ENCODE measurements at places on chromosomes 5 and 9. TPM values are rescaled to one million over a fixed set of nuclear protein-coding genes. Genes with fewer than 3 reads are reported as not detected.

DNA sequence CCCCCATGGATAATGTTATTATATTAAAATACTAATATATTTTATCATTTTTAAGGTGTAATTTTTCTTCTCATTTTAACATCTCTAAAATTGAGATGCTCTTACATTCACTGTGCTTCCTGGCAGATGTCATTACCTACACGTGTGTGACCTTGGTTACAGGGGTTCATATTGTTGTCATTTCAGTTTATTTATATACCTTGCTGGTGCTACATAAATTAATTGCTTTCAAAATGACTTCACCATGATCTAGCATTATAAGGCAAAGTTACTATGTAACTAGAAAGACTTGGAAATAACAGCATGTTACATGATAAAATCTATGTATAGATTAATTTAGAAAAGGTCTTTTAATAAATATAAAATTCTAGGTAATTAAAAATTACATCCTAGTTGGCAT is 60.9 kb downstream of the ARHGEF28 start:
- no peak for DNase-seq

Gene UGT3A2
- total RNA-seq: not detected

DNA sequence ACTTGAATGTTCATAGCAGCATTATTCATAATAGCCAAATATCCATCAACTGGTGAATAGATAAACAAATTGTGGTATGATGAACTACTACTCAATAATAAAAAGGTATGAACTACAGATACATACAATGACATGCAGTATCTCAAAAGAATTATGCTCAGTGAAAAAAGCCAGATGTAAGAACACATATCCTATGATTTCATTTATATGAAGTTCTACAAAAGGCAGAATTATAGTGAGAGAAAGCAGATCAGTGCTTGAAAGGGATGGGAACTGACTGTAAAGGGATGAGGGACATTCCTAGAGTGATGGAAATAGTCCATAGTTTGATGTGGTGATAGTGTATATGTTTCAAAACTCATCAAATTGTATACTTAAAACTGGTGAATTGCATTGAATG is 339.0 kb downstream of the ENC1 start:
- no peak for DNase-seq

Gene SH2D3C
- total RNA-seq: not detected

DNA sequence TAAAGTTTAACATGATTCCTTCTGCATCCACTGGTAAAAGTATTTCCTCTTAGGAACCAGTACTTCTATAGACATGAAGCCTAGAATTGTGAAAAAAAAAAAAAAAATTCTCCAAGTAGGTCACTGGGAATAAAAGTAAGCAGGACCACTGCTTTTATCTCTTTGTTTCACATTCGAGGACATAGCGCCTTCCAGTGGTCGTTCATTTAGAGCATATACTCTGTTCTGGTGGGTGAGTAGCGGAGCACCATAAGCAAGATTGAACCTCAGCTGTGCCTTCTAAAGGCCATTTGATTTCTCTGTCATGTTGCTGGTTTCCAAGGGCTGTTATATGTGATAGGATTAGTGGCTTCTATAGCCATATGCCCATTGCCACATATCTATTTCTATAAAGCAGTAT is 393.1 kb downstream of the TMEM232 start:
- DNase-seq: no peak

DNA sequence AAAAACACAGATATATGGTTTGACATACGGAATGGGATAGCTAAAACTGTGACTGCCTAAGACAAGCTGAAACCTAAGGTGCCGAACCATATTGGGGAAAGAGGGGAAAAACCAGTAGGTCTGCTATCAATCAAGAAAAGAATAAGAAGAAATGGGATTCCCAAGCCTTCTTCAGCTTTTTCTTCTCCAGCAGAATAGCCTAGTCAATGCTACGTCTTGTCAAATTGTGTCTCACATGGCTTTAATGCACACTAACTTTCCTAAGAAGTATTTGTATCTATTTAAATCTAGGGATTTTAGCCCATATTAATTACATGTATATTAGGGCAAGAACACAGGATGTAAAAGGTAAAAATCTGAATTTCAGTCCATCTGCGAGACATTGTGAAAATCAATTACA is 797 bp upstream of the FBXO38 start:
- no peak for DNase-seq

- DNase-seq: no peak
Measured at GRCh38 chr5:38843665-38844064, 2.1 kb upstream of the OSMR start.

Gene SLCO6A1
- total RNA-seq: not detected

DNA sequence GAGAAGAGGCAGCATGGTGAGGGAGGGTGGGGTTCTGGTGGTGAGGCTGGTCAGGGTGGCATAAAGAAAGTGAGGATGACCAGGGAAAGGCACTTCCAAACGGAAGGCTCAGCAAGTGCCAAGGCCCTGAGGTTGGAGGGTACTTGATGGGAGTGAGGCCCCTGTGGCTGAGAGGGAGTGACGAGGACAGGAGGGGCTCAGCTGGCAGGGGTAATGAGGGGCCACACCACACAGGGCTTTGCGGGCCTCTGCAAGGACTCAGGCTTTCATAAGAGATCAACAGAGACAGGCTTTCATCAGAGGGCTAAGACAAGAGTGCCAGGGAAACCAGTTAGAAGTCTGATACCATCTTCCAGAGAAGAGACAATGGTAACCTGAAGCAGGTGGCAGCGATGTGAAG is 23.6 kb downstream of the ARPC5L start:
- no peak for DNase-seq

Gene PCDHGC3
- total RNA-seq: 15.4 TPM

- DNase-seq: no peak
Measured at GRCh38 chr9:134533850-134534588, 107.6 kb upstream of the COL5A1 start.

Gene CA9
- total RNA-seq: 11.6 TPM

- DNase-seq: no peak
Measured at GRCh38 chr5:16772556-16772955, 155.8 kb upstream of the RETREG1 start.

DNA sequence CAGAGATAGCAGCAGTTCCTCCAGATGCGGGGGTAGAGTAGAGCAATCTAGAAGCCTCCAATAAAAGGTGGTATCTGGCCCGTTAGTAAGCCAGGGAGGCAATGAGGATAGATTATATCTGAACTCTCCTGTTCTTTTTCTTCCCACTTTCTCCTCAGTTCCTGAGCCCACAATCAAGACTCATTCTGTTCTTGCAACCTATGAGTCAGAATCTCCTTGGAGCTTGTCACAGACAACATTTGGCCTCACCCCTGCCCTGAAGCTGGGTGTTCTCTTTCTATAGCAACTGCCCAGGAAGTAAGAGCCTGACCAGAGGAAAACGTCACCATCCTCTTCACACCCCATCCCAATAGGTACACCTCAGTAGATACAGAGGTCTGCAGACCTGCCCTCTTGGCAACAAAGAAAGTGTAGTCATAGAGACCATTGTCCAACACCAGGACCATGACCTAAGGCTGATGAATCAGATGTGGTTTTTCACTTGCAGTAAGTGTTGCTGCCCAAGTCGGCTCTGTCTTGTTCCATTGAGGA is 76.3 kb upstream of the PCA3 start:
- DNase-seq: peak; percentile 47

DNA sequence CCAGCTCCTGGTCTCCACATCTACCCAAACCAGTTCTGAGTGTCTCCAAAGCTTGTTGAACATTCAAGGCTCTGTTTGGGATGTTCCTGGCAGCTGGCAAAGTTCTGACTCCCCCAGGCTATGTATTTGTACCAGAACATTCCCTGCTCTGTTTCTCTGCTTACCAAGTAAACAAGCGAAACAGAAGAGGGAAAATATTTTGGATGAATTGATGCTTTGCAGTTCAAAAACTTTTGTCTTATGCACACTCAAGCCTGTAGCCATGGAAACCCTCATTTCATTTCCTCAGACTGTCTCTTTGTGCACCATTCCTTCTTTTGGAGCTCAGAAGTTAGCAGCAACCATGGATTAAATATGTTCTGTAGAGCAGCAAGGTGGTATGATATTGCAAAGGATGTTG is 145.8 kb downstream of the ACTL7B start:
- DNase-seq: no peak

GRCh38 chr5:134100283-134101091 is 14.0 kb upstream of the TCF7 start:
- DNase-seq: peak; percentile 55

- DNase-seq: no peak
Measured at GRCh38 chr5:81251922-81252321, 18.8 kb downstream of the CKMT2 start.

DNA sequence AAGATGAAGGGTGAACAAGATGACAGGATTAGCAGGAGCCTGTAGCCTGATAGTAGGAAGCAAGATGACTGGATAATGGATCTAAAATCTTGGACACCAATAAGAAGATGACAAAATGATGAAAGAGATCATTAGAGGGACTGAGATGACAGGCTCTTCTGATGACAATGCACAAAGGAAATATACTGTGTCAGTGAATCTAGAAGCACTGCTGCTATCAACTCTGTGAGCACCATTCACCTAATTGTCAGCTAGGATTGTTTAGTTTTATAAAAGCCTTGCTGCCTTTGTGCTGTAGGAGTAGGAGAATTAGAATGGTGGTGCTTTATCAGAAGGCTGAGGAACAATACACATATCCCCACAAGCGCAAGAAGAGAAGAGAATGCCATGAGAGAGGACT is 1127.8 kb downstream of the DTWD2 start:
- DNase-seq: no peak

DNA sequence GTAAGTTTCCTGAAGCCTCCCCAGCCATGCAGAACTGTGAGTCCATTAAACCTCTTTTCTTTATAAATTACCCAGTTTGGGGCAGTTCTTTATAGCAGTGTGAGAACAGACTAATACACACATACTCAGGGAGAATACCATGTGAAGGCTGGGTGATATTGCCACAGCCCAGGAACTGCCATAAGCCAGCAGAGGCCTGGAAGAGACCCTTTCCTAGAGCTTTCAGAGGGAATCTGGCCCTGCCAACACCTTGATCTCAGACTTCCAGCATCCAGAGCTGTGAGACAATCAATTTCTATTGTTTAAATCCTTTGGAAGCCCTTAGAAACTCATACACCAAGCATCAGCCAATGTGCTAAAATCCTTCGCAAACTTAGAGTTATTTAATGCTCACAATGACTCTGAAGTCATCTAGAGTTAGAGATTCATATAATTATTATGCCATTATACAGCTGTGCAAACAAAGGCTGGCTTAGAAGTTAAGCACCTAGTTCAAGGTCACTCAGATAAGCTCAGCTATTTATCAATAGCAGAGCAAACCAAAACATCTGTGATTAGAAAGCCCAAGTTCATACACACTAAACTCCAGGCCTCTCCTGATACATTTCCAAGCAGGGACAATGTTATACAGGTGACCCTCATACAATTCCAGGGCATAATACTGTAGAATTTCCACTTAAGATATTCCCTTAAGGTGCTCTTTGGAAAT is 531.8 kb upstream of the DAP start:
- DNase-seq: no peak

Gene ADRB2
- 0.26 TPM for total RNA-seq

DNA sequence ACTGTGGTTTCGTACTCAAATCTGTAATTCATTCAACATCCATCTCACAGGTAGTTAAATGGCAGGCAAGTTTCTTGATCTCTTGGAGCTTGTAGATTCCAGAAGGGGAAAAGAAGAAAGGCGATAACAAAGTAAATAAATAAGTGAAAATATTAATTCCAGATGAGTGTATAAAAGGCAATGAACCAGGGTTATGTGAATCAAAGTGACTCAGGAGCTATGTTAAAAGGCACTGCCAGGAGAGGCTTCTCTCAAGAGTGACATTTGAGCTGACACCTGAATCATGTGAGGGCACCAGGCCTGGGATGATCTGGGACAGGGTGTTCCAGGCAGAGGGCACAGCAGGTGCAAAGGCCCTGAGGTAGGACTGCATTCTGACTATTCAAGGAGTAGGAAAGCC is 45.0 kb downstream of the DOCK2 start:
- peak; percentile 75 for DNase-seq

GRCh38 chr9:95268681-95269080 is 48.8 kb downstream of the FANCC start:
- DNase-seq: peak; percentile 32

Gene LOX
- total RNA-seq: 60.5 TPM

- DNase-seq: no peak
Measured at GRCh38 chr5:118653183-118653582, 335.2 kb downstream of the DTWD2 start.

DNA sequence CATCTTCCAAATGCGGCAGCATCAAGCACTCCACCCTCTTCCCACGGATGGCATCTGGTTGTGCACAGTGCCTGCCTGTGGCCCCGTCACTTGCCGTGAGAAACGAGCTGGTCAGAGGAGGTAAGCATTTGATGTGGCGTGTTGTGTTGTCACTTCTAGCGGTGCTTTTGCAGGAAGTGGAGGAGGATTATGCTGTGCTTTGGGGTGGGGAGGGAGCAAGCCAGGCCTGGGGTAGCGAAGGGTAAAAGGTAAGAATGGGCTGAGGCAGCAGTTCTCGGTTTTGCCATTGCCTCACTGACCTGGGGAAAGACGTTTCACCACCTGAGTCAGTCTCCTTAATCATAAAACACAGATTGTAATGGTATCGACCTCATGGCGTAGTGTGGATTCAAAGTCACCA is 2.3 kb upstream of the POMT1 start:
- no peak for DNase-seq

DNA sequence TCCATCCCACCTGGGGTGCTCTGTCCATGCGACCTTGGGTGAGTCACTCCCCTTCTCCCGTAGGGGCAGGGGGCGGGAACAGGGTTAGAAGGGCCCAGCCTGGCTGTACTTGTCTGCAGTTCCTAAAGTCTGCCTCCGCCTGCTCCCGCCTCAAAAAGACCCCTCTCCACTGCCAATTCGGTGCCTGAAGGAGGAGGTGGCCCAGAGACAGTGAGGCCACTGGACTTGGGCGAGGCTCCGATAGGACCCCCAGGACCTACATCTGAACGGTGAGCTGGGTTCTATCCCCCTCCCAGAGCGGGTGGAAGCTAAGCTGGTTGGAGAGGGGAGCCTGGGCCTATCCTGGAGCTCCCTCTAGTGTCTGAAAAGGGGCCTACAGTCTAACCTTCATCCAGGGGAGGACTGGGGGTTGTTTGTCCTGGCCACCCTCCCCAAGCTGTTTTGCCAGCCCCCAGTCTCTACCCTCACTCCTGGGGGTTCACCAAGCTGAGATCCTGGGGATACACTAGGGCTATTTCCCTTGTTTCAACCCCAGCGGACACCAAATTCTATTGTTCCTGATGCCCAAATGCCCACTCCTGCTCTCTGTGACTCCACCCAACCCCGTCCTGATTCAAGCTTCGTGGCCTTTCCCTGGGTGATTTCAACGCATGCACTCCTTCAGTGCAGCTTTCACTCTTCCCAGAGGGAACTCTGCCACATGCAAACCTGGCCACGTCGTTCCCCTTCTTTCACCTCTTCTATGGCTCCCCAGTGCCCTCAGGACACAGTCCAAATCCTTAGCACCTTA is 6.1 kb upstream of the CRB2 start:
- DNase-seq: peak; percentile 53

- no peak for DNase-seq
Measured at GRCh38 chr9:78072586-78073199, 41.1 kb upstream of the GNAQ start.

- DNase-seq: peak; percentile 23
Measured at GRCh38 chr9:108270051-108270450, 585.7 kb downstream of the ACTL7B start.

Data from Caki2 (cell line).